ENCODE measurements at places on chromosomes 12 and 14.

- no peak for DNase-seq
Observed at GRCh38 chr12:62689042-62689839, 222.6 kb downstream of the MON2 start.

DNA sequence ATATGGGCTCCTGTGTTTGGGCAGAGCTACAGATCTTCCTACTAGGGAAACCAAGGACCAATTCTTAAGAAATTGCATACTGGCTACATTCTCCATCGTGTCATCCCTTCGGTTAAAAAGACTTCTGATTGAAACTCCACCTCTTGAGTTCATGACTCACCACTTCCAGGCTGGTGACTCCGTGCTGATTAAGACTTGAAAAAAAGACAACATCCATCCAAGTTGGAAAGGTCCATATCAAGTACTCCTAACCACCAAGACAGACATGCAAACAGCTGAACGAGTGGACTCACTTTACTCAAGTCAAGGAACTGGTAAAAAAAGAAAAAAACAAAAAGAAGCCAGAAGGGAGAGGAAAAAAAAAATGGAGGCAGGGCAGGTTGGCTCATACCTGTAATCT lies 63.4 kb downstream of the APOBEC1 start:
- no peak for DNase-seq

GRCh38 chr12:104637604-104638003 lies 180.9 kb downstream of the CHST11 start:
- no peak for DNase-seq

DNA sequence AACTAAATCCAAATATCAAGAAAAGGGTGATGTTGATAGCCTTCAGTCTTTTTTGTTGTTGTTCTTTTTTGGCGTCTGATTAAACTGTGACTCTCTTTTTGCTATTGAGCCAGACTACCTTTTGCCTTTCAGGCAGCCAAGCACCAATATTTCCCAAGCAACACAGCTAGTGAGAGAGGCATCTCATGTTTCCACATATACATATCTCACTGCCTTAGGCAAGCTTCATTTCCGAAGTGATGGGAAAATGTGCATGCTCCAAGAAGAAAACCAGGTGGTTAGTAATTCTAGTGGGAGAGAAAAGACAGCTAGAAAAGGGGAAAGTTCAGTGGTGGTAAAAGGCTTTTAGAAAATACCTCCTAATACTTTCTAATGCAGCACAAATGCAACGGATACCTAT lies 277.7 kb downstream of the TMTC2 start:
- no peak for DNase-seq

GRCh38 chr12:12510141-12510540 lies 52.5 kb downstream of the DUSP16 start:
- no peak for DNase-seq

DNA sequence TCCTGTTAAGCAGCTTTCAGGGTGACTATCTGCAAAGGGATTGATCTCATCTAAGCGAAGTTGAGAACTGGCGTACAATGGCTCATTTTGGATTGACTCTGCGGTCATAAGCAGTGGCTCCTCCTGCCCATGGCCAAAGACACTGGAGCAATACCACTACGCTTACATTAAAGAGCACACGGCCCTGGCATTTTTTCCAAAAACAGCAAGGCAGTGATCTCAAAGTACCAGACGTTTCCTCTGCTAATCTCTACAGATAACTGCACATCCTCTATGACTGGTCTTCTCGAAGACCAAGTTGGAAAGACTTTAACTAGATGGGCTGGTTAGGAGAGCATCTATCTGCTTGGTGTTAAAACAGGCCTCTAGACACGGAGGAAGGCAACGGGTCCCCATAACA lies 2.7 kb downstream of the PITPNM2 start:
- DNase-seq, result no peak

DNA sequence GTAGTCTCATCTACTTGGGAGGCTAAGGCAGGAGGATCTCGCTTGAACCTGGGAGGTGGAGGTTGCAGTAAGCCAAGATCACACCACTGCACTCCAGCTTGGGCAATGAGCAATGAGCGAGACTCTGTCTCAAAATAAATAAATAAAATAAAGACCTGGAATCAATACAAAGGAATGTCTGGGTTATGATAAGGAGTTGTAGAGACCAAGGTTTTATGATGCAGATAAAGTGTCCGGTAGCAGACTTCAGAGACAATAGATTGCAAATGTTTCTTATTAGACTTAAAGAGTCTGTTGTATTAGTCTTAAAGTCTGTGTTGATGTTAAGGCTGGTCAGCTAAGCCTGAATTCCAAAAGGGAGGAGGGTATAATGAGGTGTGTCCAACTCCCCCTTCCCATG lies 35.2 kb upstream of the RNASE1 start:
- DNase-seq, result no peak

DNA sequence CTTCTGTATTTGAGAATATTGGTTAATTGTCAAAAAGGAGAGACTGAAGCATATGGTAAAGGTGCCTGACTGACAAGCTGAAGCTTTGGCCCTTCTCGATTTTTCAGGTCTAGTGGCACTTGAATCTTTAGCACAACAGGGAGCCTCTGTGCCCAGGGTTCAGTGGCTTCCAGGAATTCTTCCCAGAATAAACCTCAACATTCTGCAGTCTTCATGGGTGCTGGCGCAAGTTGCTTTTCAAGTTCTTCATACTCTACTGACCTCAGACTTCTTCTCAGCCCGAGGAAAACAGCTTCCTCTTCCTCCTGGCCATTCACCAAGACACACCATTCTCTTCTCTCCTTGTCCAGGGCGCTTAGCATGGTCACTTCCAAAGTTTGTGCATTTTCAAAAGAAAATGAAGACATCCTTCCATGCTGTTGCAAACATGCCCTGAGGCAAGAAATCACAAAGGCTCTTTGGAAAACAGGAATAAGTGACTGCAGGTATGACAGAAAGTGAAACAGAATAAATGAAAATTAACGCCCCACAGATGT lies 89.9 kb downstream of the MGST1 start:
- no peak for DNase-seq

DNA sequence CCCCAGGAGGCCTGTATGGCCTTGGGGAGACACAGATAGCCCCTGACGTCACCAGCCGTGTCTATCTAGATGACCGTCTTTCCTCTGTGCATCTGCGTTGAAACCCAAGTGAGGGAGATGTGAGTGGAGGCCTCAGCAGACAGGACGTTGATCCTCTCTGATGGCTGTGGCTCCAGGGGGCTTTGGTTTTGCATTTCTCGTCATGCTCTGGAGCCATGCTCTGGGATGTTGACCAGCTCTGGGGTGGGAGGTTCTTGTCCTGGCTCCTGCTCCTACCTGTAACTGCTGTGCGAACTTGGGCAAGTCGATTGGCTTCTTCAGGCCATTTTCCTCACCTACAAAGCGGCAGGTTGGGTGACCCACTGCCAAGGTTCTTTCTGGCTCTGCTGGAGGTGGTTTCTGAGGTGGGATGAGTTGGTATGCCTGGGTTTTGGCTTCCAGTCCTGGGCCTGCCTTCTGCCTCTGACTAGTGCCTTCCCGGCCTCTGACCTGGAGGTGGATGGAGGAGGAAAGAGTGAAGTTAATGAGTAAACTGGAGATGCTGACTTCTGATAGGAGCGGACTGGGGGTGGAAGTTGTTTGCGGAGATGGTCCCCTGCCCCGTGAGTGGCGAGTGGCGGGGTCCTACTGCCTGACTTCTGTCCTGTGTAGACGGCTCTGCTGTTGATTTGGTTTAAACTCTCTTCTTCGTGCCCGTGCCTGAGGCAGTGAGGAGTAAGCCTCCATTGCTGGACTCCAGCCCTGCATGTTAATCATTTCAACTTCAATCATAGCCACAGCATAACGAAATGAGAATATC lies 8.4 kb downstream of the TSPAN9 start:
- DNase-seq, result no peak

DNA sequence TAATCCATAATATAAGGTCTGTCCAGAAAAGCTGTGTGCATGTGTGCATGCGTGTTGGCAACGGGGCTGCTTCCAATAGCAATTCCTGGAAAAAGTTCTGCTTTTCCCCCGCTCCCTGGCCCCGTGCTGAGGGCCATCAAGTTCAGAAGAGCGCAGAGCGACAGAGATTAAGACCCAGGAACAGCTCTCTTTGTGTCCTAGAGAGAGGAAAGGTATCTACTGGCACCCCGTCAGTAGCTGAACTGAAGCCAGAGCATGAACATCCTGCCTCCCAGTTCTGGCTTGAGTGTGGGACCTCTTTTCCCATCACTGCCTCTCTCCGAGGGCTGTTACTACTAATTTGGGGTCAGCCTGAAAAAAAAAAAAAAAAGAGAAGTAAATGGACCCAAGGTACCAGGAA lies 15.5 kb downstream of the HDAC7 start:
- no peak for DNase-seq

DNA sequence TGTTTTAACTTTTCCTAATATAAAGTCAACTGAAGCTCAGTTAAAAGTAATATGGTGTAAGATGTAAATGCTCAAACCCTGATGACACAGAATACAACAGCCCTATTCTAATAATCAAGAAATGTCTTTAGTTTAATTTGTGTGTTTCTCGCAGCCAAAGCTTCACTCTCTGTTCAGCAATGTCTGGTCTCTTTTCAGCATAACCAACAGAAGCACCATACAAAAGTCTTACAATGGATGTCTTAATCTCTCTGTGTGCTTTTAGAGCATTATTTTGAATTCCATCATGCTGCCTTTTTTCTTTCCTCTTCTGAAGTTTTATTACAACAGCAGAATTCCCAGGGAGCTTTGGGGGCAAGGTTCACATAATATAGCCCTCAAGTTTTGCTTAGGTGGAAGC lies 210.2 kb upstream of the NPAS3 start:
- DNase-seq, result no peak

DNA sequence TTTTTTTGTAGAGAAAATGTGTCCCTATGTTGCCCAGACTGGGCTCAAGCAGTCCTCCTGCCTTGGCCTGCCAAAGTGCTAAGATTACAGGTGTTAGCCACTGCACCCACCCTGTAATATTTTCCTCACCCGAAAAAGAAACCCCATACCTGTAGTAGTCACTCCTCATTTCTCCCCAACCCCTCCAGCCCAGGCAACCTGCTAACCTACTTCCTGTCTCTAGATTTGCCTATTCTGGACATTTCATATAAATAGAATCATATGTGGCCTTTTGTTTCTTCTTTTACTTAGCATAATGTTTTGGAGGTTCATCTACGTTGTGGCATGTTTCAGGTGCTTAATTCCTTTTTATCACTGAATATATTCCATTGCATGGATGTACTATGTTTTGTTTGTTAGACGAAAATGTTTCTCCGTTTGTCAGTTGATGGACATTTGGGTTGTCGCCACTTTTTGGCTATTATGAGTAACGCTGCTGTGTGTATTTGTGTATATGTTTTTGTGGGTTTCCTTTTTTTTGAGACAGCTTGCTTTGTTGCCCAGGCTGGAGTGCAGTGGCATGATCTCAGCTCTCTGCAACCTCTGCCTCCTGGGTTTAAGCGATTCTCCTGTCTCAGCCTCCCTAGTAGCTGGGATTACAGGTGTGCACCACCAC lies 6.2 kb downstream of the ANKRD13A start:
- DNase-seq, result no peak

GRCh38 chr12:4874671-4875070 lies 35.0 kb upstream of the KCNA1 start:
- DNase-seq, result no peak

DNA sequence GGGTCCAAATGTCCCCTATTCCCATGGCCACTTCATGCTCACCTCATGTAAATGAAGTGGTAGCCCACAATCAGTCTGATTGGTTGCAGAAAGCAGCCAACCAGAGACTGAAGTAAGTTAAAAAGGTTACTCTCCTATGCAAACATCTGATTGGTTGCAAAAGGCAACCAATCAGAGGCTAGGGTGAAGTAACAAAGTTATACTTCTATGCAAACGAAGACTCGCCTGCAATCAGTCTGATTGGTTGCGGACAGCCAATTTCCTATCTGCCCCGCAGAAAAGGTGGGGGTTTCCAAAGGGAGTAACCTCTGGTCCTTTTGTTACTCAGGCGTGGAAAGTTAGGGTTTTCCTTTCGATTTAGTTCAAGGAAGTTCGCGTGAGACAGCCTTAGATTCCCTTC lies 208.1 kb upstream of the NEDD1 start:
- no peak for DNase-seq

DNA sequence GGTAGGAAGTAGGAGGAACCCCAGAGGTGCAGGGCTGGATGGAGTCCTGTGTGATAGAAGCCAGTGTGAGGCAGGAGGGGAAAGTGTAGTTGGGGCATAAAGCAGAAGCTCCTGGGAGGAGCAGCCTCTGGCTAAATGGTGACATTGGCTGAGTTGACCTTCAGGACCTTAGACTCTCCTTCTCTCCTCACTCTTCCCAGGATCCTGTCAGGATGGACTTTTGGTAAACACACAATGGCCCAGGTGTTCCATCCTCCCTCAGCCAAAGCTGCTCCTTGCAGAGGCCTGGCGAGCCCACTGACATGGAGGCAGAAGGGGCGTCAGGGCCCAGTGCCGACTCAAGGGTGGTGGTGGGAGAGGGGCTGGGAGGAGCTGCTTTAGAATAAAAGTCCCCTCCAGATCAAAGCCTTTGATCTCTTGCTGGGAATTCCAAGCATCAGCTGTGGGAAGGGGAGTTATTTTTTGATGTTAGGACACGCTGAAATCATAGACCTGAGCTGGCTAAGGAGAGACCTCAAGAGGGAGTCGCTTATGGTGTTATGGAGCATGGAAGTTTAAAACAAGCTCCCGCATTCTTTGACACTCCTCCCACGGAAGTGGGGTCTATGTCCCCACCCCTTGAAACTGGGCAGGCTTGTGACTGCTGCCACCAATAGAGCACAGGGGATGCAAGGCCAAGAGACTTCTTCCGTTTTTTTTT lies 44.1 kb downstream of the SMIM41 start:
- no peak for DNase-seq

- DNase-seq, result no peak
Observed at GRCh38 chr14:30855345-30856037, 18.9 kb upstream of the COCH start.

GRCh38 chr12:105357162-105357691 lies 26.7 kb downstream of the C12orf75 start:
- no peak for DNase-seq

DNA sequence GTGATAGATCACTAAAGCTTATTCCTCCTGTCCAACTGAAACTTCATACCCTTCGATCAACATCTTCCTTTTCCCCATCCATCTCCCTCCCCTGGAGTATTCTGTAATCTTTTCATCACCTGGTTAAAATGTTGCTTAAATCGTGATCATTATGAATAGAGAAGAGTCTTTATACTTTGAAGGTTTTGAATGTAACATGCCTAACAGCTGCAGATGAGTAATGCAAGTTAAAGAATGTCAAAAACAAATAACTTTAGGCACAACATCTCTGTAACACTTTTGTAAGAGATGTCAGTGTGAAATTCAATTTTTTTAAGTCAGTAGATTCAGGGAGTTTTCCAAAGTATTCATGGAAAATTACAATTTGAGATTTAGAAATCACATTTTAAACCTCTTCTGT lies 25.0 kb downstream of the RXYLT1 start:
- no peak for DNase-seq

- DNase-seq, result no peak
Observed at GRCh38 chr14:100142073-100143040, 17.1 kb downstream of the DEGS2 start.

All from SJSA1 (cell line).